ENCODE measurements at places on chromosomes 3 and 15.

GRCh38 chr3:41405466-41405865, 206.2 kb downstream of the CTNNB1 start:
- H3K27me3 ChIP-seq, result no peaks in the 10 kb centered on the region
- H3K4me3 ChIP-seq, result no peak overlapping the region
- peaks cover 6% of the 10 kb centered on the region for H3K36me3 ChIP-seq
- no peaks in the 10 kb centered on the region for H3K4me1 ChIP-seq
- DNase-seq, result no peak

DNA sequence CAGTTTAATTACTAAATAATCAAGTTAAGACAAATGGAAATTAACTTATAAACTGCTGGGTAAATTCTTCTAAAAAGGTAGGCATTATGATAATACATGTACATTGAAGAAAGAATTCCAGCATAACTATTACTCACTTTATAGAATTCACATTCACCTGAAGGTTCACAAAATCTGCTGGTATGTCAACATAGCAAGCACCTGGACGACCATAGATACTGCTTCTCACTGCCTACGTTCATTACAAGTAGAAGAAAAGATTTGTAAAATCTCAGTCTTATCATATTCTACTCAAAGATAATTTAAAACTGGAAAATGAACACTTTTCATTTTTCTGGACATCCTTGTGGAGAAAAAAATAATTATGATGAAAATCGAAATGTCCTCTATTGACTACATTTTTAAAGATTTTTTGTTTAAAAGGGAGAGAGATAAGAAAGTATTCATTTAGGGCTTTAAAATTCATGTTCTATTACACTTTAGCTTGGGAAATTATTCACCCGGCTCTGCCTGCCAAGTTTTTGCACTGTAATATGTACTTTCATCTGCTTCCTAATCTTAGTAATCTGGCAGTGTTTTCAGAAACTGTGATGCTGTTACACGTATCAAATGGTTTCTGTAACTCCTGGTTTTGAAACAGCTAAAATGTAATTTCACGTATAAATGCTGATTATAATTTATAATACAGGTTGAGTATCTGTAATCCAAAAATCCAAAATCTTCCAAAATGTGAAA, 16.1 kb downstream of the HACL1 start:
- peaks cover 16% of the 10 kb centered on the region for H3K36me3 ChIP-seq
- H3K27me3 ChIP-seq, result no peaks in the 10 kb centered on the region
- H3K27ac ChIP-seq, result no peak overlapping the region

DNA sequence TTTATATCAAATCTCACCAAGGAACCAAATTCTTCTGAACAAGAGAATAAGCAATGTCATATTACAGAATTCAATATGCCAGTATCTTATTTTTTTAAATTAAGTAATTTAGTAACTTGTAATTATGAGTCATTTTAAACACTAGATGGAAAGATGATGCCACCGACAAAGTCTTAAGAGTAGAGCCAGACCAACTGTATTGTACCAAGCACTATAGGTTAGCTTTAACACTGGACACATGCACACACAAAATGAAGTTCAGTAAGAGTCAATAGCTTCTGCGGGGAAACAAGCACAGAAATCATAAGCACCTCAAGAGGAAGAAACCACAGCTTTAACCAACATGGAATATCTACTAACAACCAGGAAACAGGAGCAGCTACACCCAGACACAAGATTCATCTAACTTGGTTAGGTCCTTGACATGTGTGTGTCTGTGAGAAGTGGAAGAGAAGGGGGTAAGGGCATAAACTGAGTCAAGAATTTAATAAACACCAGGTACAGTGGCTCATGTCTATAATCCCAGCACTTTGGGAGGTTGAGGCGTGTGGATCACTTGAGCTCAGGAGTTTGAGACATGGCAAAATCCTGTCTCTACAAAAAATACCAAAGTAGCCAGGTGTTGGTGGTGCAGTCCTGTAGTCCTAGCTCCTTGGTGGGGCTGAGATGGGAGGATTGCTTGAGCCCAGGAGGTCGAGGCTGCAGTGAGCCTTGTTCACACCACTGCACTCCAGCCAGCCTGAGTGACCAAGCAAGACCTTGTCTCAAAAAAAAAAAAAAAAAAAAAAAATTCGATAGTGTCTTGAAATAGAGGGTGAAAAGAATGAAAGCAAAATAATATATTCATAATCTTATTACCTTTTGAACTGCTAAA, 28.9 kb downstream of the DENND4A start:
- H3K4me1 ChIP-seq, result peaks cover 29% of the 10 kb centered on the region
- peak overlapping the region; percentile 36 for H3K4me3 ChIP-seq
- H3K27me3 ChIP-seq, result no peaks in the 10 kb centered on the region
- H3K27ac ChIP-seq, result peak overlapping the region; percentile 76

DNA sequence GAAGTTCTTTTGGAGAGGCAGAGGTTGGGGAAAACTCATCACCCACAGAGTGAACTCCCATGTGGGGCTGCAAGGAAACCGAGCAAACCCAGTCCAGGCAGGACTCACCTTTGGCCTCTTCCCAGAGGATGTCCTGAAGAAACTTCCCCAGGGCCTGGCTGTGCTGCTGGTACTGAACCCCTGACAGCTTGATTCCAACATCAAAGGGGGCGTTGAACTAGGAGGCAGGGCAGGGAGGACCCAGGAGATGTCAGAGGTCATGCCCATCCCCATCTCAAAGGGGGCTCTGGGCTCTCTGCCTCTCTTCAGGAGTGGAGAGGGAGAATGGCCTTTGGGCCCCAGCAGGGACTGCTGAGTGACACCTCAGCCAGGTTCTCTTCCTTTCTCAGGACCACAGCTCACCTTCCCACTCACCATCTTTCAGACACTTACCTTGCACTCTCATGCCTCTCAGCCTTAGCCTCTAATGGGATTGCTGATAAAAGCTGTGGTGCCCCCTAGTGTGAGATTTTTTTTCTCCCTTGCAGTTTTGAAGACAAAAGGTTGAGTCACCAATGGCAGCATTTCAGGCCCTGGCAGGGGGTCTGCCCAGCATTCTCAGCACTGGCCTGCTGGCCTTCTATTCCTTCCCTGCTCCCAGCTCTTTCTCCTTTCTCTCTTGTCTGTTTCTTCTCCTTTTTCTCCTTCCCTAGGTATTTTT, 6.0 kb downstream of the GHRL start:
- peaks cover 5% of the 10 kb centered on the region for H3K36me3 ChIP-seq
- no peak overlapping the region for H3K27ac ChIP-seq
- no peaks in the 10 kb centered on the region for H3K27me3 ChIP-seq

DNA sequence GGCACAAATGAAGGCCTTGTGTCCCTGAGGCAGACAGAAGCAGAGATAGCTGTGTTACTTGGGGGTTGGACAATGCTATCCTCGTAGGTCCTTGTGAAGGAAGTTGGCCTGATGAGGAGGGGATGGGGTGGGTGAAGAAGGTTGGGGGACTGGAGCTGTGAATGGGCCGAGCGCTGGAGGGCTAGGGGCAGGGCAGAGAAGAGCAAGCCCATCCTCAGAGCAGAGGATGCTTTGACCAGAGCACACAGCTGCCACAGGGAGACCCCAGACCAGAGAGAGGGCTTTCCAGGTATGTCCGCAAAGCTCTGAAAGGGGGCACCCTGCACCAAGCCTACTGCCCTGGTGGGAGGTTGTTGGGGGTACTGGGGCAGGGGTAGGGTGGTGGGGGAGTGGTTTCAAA, 5.7 kb upstream of the TBC1D2B start:
- DNase-seq, result no peak
- no peaks in the 10 kb centered on the region for H3K36me3 ChIP-seq
- no peak overlapping the region for H3K27ac ChIP-seq
- no peak overlapping the region for H3K4me3 ChIP-seq
- no peaks in the 10 kb centered on the region for H3K27me3 ChIP-seq
- peaks cover 6% of the 10 kb centered on the region for H3K4me1 ChIP-seq

DNA sequence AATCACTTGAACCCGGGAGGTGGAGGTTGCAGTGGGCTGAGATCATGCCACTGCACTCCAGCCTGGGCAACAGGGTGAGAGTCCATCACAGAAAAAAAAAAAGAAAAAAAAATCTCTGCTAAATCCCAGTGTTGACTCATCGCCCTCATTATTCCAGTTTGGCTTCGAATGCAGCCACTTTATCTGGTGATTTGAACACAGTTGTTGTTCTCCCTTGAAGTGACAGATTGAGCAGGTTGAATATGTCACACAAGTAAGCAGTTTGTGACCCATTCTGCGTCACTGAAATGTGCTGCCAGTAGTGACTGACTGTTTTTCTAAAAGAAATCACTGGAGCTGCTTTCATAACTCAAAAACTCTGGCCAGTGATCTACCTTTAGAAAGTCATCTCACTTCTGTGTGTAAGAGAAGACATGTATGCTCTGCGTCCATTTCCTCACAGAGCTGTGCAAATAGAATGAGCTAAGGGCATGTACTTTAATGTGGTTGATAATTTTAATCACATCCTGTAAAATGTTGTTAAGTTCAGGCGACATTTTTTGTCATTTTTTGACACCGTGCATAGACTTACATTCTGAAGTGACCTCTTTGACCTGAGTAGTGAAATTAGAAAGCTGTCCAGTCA, 12.5 kb downstream of the DOCK3 start:
- H3K27ac ChIP-seq, result no peak overlapping the region
- H3K27me3 ChIP-seq, result peaks cover 22% of the 10 kb centered on the region
- DNase-seq, result no peak

DNA sequence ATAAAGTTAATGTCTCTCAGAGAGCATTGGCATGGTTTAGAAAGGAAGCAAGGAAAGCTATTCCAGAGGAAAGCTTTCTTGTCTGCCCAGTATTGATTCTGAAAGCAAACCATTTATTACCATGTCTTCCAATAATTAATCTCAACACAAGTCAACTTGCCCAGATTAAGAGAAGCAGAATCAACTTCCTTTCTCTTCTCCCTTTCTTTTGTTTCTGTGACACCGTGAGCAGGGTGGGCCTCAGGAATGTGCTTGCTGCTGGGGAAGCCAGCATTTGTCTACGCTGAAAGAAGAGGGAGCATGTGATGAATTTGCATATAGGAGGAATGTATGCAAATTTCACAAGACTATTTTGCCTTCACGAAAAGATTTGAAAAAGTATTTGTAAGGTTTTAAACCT, 368.6 kb upstream of the ROPN1 start:
- no peak overlapping the region for H3K4me3 ChIP-seq
- no peaks in the 10 kb centered on the region for H3K36me3 ChIP-seq
- no peaks in the 10 kb centered on the region for H3K4me1 ChIP-seq
- H3K27ac ChIP-seq, result no peak overlapping the region
- no peak for DNase-seq

DNA sequence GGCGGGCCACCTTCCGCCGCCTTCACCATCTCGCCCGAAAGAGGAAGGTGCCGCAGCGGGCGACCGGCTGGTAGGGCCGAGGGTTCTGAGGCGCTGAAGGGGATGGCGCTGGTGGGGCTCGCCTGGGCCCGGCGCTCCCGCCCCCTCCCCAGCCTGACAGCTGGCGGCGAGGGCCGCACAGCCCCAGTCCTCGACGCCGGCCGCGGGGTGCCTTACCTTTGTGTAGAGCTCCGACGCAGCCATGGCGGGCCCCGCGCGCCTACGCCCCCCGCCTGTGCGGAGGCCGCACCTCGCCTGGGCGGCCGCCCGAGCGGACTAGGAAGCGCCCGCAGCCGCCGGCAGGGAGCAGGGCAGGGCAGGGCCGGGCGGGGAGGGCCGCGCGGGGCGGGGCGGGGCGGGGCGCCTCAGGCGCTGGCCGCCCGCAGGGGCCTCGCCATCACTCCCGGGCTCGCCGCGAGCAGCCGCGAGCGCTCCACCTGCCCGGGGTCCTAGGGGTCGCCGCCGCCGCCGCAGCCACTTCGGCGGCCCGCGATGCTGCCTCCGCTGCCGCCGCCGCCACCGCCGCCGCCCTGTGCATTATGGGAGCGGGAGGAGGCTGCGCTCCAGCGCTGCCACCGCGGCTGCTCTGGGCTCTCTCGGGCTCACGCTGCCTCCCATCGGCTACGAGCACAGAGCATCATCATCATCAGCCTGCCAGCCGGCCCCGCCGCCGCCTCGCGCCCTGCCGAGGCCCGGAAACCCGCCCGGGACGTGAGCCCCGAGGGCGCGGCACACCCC, at the start of gene MYO5A:
Gene MYO5A (minus strand): TSS at position 317 of the 777 bp plus-strand sequence. CDS start 74 bp downstream, at position 243.
- peak within 1 kb of the TSS; percentile 87 for H3K27ac ChIP-seq
- H3K4me3 ChIP-seq, result peak within 1 kb of the TSS; percentile 90
- DNase-seq, result peak; percentile 78
- H3K36me3 ChIP-seq, result no peaks in the 10 kb centered on the region
- no peaks in the 10 kb centered on the region for H3K27me3 ChIP-seq

DNA sequence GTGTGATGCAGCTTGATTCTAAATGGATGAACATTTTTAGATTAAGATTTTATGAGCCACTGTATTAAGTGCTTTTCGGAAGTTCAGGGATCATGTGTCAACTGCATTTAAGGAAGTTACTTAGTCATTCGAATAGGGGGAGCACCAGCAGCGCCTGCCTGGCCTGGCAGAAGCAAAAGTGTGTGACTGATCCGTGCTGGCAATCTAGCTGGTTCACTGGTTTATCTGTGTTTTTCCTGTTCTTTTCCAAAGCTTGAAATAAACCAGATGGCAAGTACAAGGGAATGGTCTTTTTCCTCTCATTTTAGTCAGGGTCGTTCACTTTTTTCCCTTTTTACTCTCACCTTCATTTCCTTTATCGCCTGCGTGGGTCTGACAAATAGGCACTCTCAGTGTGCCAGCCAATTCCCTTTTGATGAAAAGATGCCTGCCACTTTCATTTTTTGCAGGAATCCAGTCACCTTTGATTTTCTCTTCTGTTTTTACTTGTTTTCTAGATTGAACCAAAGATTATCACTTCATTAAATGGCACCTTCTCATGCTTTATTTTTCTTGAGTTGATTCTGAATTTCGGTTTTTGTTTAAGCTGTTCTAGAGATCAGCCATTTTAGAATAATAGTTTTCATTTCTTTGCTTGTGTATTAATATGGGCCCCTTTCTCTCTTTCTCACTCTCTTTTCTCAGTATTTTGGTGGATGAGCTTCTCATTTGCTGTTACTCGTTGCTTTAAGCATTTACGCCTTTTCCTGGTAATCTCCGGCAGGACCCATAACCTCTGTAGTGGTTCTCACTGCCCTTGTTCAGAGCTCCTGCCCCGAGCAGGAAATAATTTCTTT, 2.8 kb downstream of the ABHD2 start:
- peak overlapping the region; percentile 86 for H3K4me3 ChIP-seq
- H3K27ac ChIP-seq, result peak overlapping the region; percentile 97
- H3K36me3 ChIP-seq, result peaks cover 4% of the 10 kb centered on the region
- peak; percentile 19 for DNase-seq
- H3K27me3 ChIP-seq, result no peaks in the 10 kb centered on the region

DNA sequence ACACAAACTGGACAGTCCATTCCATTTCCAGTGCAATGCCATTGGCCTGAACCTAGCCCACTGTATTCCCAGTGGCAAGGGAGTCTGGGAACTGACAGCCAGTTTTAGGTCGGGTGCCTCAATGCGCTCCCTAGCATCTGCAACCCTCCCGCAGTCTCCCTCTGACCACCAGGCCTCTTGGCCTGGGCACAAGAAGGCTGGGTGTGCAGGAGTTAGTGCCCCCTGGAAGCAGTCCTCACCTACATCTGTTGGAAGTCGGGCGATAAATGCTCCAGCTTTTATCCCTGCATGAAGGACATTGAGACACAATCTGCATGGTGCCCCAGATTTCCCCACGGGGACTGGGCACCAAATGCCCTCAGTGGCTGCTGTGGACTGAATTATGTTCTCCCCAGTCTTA, 12.7 kb downstream of the C3orf22 start:
- no peak overlapping the region for H3K27ac ChIP-seq
- no peak overlapping the region for H3K4me3 ChIP-seq
- peaks cover under 1% of the 10 kb centered on the region for H3K4me1 ChIP-seq
- DNase-seq, result no peak
- H3K36me3 ChIP-seq, result no peaks in the 10 kb centered on the region

- no peaks in the 10 kb centered on the region for H3K27me3 ChIP-seq
- H3K4me3 ChIP-seq, result no peak overlapping the region
- DNase-seq, result no peak
- no peaks in the 10 kb centered on the region for H3K36me3 ChIP-seq
Observed at GRCh38 chr3:73827725-73828211, 203.0 kb upstream of the PDZRN3 start.

- no peak within 1 kb of the TSS for H3K27ac ChIP-seq
- no peak for DNase-seq
- no peaks in the 10 kb centered on the region for H3K4me1 ChIP-seq
- no peak within 1 kb of the TSS for H3K4me3 ChIP-seq
- peaks cover 3% of the 10 kb centered on the region for H3K27me3 ChIP-seq
Observed at GRCh38 chr15:83653639-83654378, at the start of gene ADAMTSL3. Gene ADAMTSL3 (plus strand): TSS chr15:83654123. CDS start chr15:83655762, 1,639 bp downstream.

Data from memory B cell (primary cell).